ENCODE measurements at places on chromosomes 13 and 19.

DNA sequence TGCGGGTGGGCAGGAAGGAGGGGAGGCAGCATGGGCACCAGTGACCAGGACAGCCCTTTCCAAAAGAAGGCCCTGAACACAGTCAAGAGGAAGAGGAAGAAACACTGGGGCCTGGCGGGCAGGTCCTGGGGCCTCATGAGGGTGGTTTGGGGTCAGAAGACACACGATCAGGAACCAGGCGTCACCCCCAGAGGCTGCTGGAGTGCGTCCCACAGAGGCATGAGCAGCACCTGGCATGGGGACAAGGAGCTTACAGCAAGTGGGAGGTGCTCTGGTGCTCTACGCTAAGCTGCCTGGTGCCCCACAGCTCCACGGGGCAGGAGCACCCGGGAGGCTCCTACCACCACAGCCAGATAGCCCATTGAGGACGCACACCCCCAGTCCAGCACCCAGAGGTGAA, 20.0 kb downstream of the ELL start:
- no peak for DNase-seq

DNA sequence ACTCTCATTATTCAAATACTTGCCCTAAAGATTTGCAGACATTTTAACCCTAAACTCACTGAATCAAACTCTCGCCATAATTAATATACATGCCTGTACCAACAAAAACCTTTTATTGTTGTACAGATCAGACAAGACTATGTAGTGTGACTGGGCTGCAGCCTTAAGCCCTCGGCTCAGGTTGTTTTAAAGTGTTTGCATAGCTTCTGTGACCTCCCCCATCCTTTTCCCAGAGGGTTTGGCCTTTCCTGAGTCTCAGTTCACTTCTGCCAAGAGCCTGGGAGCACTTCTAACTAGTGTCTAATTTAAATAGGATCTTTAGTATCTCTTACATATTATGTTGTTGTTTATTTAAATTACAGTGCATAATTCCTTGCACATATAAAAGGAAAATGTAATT, 158.2 kb downstream of the HS6ST3 start:
- no peak for DNase-seq

GRCh38 chr13:44972956-44973581, 16.2 kb downstream of the NUFIP1 start:
- DNase-seq: peak; percentile 26

- no peak for DNase-seq
Observed at GRCh38 chr19:41987141-41987860, 6.7 kb downstream of the ATP1A3 start.

Measured in NCI-H748 treated with DMSO at 0.1 percent for 48 hours (cell line).